ENCODE measurements at places on chromosomes 2 and 18.

- no peak for DNase-seq
Measured at GRCh38 chr2:227386630-227387029, 1.1 kb downstream of the SCYGR1 start.

GRCh38 chr2:71130905-71131244, 441 bp downstream of the MPHOSPH10 start:
- no peak for DNase-seq

DNA sequence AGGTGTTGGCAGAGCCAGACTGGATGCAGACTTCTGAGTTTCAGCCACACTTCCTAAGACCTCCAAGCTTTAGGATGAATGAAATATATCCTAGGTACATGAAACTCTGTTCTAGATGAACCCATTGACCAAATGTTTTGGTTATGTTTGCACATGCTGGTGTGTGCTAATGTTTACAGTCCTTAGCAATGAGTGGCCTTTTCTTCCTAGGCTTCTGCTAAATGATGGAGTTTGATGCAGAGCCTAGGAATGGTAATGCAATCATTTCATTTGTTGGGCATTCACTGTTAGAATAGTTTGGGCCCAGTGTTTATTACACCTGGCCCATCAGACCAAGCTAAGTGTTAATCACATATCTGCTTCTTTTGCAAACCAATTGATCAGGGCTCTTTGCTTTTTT, 464.7 kb downstream of the MEIS1 start:
- DNase-seq: no peak

- DNase-seq: no peak
Measured at GRCh38 chr2:197990356-197990755, 186.0 kb downstream of the PLCL1 start.

GRCh38 chr2:200658278-200658864, 72.6 kb downstream of the AOX1 start:
- no peak for DNase-seq

GRCh38 chr18:7766346-7766745, 199.2 kb downstream of the PTPRM start:
- no peak for DNase-seq

DNA sequence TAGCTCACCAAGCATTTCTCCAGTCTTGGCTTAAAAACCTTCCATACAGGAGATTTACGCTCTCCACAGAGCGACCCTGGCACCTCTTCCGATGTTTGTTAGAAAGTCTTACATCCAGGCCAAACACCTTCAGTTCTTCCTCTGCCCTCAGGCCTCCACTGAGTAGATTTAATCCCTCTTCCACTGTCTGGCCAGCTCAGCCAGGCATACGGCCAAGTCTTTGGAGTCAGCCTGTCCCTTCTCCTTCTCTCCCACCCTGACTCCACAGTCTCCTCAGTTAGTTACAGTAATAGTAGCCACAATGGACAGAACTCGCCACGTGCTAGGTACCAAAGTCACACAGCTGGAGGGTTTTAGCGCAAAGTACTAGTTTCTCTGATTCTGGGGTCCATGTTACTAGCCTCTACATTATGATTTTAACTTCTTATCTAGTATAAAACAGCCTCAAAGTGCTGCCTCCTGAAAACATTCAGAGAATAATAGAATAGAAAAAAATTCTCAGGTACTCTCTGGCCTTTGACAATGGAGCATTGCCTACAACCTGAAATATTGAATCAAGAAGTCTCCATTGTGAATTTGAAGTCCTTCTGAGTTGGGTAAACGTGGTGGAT, 39.5 kb downstream of the THNSL2 start:
- no peak for DNase-seq

GRCh38 chr2:217216982-217217381, 357.1 kb upstream of the TNP1 start:
- DNase-seq: no peak

GRCh38 chr2:140242889-140243288, 1462.7 kb upstream of the NXPH2 start:
- no peak for DNase-seq

DNA sequence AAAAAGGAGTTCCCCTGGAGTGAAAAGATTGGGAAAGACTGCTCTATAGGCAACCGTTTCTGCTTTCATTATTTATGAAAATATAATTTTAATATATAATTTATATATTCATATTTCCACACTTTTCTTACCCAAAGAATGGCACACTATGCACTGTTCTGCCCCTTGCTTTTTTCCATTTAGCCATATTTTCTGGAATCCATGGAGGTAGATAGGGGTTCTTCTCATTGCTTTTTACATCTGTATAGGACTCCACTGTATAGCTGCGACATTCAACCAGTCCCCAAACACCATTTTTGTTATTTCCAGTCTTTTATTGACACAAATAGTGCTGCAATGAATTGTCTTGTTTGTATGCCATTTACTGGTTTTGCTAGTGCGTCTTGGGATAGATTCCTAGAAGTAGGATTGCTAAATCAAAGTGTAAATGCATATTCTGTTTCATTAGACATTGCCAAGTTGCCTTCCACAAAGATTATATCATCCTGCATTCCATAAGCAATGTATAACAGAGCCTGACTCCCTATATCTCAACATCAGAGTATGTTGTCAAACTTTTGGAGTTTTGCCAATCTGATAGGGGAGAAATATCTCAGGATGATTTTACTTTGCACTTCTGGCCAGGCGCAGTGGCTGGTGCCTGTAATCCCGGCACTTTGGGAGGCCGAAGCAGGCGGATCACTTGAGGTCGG, 26.6 kb upstream of the TCF7L1 start:
- no peak for DNase-seq

DNA sequence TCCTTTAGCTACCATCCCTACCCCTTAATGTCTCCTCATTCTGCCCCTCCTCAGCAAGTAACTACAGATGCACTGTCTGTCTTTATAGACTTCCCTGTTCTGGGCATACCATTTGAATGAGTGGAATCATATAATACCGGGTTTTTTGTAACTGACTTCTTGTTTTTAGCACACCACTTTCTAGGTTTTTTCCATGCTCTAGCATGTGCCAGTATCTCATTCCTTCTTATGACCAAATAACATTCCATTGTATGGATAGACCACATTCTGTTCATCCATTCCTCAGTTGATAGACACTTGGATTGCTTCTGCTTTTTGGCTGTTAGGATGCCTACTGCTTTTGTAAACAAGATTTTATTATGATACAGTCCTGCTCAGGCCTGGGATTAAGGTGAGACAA, 154.7 kb downstream of the TSN start:
- DNase-seq: no peak

- peak; percentile 42 for DNase-seq
Measured at GRCh38 chr2:108396845-108397244, 19.1 kb downstream of the SULT1C4 start.

Measured in astrocyte of the spinal cord (primary cell).